Stimulated activated CD4-positive, alpha-beta T cell treated with anti-CD3 and anti-CD28 coated beads, TNF-alpha, amount 100 ng/mL, for 48 hours (primary cell): ENCODE measurements at places on chromosomes 5 and 9.

- no peak for DNase-seq
Measured at GRCh38 chr5:109451146-109451545, 41.4 kb upstream of the PJA2 start.

GRCh38 chr9:14281136-14281795 is 32.7 kb downstream of the NFIB start:
- no peak for DNase-seq

DNA sequence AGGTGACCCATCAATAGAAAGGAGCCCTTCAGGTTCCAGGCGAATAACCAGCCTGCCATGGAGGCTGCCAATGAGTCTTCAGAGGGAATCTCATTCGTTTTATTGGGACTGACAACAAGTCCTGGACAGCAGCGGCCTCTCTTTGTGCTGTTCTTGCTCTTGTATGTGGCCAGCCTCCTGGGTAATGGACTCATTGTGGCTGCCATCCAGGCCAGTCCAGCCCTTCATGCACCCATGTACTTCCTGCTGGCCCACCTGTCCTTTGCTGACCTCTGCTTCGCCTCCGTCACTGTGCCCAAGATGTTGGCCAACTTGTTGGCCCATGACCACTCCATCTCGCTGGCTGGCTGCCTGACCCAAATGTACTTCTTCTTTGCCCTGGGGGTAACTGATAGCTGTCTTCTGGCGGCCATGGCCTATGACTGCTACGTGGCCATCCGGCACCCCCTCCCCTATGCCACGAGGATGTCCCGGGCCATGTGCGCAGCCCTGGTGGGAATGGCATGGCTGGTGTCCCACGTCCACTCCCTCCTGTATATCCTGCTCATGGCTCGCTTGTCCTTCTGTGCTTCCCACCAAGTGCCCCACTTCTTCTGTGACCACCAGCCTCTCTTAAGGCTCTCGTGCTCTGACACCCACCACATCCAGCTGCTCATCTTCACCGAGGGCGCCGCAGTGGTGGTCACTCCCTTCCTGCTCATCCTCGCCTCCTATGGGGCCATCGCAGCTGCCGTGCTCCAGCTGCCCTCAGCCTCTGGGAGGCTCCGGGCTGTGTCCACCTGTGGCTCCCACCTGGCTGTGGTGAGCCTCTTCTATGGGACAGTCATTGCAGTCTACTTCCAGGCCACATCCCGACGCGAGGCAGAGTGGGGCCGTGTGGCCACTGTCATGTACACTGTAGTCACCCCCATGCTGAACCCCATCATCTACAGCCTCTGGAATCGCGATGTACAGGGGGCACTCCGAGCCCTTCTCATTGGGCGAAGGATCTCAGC is at the start of gene OR1K1:
TSS of gene OR1K1 (plus strand) at position 58 of the 995 bp plus-strand sequence. CDS start at position 58, 0 bp downstream.
- DNase-seq, result no peak

GRCh38 chr5:64166201-64166959 is 737 bp downstream of the RNF180 start:
- no peak for DNase-seq
